ENCODE measurements at places on chromosomes 2 and 18.

GRCh38 chr2:10123281-10123680, 742 bp downstream of the RRM2 start:
- DNase-seq, result no peak

GRCh38 chr2:83069724-83070123, 1389.4 kb downstream of the SUCLG1 start:
- no peak for DNase-seq

GRCh38 chr2:6186332-6187151, 494.4 kb downstream of the SOX11 start:
- no peak for DNase-seq

- no peak for DNase-seq
Observed at GRCh38 chr2:72864500-72864899, 22.7 kb upstream of the SPR start.

Measured in activated naive CD8-positive, alpha-beta T cell treated with anti-CD3 and anti-CD28 coated beads, Interleukin-2, amount 50 U/mL, for 16 hours (primary cell).